ENCODE measurements at places on chromosomes 4 and X.

- DNase-seq = no peak
Measured at GRCh38 chrX:38948046-38948445, 146.8 kb downstream of the MID1IP1 start.

DNA sequence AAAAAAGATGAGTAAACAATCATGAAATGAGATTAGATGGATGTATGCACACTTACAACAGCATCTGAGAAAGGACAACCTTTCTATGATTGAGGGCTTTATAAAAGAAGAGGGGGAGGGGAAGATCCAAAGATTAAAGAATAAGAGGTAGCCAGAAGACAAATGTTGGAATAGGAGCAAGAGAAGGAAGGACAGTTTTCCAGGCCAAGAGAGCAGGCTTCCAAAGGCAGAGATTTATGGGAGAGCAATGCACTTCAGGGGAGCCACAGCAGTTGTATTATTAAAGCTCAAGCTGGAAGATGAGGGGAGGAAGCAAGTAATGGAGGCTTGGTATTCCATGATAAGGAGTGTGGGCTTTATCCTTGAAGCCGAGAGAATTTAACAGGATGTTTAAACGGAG, 110.3 kb upstream of the PTPN13 start:
- DNase-seq = no peak

- no peak for DNase-seq
Measured at GRCh38 chr4:94871644-94872305, 114.0 kb downstream of the BMPR1B start.

DNA sequence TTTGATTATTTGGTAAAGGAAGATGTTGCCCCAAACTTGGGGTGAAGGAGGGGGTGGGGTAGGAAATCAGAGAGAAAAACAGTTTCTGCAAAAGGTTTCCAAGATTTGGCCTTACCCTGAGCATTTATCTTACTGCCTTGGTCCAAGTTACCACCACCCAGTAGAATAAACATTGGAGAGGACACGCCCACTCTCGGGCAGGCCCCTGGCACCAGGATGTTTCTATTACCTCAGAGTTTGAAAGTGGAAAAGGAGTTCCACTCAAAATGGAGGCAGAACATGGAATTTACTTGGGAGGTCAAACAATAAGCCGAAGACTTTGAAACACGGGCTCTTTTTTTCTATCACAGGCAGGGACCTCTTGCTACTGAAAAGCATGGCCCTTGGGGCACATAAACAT, 113.7 kb downstream of the CHRNA9 start:
- no peak for DNase-seq

DNA sequence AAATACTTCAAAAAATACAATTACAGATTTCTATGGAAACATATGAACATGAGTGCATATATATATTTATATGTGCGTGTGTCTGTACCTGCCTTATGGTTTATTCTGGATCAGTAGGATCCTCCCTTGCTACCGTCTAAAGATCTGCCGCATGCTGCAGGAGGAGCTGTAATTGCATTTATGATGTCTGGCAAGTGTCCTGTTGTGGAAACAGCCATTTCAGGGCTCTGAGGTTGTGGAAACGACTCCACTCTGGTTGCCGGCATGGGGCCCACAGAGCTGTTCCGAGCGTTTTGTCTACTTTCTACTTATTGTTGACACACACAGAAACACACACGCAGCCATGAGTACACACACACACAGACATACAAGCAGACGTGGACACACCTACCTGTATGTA, 21.3 kb downstream of the CD99 start:
- no peak for DNase-seq

DNA sequence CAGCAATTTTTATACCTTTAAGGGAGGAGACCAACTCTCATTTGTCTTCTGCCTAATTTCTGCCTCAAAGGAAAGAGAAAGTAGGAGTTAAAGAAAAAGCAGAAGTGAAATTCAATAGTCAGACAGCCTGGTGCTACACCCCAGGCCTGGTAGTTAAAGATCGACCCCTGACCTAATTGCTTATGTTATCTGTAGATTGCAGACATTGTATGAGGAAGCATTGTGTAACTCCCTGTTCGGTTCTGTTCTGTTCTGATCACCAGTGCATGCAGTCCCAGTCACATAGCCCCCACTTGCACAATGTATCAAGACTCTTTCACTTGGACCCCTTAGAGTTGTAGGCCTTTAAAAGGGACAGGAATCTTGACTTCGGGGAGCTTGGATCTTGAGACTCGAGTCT, 335.9 kb upstream of the AR start:
- DNase-seq = no peak

- DNase-seq = no peak
Measured at GRCh38 chrX:65758505-65758904, 91.1 kb downstream of the MSN start.

GRCh38 chr4:101393256-101393655, 45.9 kb upstream of the PPP3CA start:
- no peak for DNase-seq

DNA sequence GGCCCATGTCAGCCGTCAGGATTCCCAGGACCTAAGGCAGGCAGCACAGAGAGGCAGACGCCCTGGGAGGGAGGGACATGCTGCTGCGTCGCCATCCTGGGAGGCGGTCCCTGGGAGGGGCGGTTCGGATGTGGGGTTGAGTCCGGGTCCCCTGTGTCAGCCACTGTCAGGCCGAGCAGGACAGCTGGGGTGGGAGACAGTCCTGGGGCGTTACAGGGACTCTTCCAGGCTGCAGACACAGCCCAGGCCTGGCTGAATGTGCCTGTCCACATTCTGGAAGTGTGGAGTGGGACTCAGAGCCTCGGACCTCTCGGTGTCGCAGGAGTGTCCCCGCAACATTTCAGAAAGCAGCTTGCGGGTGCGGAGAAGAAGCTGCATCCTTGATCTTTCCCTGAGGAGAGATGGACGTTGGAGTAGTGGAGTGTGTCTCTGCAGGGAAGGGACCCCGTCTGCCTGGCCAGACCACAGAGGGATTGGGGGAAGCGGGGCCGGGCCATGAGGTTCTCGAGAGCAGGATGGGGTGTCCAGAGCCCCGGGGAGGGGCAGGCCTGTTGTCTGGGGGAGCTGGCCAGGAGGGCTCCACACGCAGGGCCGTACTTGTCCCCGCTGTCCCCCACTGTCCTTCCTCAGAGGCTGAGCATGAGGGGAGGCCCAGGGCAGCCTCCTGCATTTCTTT, 6.1 kb downstream of the AKAP17A start:
- no peak for DNase-seq

DNA sequence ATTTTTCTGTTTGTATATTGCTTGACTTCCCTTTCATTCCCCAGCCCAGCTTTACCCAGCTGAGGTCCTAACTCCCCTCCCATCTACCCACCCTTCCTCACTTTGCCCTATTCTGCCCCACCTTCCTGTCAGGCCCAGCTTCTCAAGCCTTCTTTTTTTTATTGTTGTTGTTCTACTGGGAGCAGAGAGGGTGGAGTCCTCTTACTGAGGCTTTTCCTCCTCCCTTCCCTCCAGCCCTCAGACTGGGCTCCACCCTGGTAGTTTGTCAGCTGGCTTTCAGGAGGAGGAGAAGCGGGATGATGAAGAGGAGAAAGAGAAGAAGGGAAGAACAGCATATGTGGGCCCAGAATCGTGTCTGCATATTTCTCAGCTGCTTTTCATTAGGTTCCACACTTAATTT, 3.2 kb upstream of the KLF8 start:
- DNase-seq = no peak

- no peak for DNase-seq
Measured at GRCh38 chr4:77145842-77146185, 11.2 kb upstream of the CCNG2 start.

DNA sequence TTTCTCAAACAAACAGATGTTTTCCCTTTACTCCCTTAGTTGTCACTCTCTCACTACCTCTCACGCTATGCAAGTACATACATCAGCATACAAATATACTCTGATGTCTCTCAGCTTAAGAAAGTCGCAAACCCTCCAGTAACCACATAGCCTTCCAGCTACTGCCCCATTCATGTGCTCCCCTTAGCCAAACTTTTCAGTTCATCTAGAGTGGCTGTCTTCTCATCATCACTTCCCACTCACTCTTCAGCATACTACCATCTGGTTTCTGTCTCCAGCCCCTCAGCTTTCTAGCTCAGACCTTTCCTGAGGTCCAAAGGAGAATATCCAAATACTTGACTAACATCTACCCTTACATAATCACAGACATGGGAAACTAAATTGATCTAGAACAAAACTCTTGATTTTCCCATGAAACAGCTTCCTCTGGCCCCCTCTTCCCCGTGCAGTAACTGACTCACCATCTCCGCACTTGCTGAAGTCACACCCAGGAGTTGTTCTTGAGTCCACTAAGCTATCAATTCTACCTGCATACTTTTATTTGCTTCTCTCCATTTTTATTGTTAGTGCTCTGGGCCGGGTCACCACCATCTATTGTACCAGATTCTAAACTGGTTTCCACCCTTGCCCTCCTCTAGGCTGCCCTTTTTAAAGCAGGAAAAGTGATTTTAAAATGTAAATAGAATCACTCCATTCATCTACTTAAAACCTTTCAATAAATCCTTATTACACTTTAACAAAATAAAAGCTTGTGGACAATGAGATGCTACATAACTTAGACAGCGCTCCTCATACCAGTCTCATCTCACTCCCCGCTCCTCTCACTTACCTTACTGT, 57.2 kb downstream of the CASP6 start:
- no peak for DNase-seq

DNA sequence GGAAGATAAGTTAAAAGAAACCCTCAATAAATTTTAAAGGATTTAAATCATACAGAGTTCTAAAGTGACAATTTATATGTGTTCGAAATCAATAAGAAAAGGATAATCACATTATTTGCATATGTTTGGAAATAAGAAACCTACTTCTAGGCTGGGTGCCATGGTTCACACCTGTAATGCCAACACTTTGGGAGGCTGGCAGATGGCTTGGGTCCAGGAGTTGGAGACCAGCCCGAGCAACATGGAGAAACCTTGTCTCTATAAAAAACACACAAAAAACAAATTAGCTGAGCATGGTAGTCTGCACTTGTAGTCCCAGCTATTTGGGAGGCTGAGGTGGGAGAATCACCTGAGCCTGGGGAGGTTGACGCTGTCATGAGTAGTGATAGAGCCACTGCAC, 8.1 kb upstream of the SAP30 start:
- DNase-seq = no peak

DNA sequence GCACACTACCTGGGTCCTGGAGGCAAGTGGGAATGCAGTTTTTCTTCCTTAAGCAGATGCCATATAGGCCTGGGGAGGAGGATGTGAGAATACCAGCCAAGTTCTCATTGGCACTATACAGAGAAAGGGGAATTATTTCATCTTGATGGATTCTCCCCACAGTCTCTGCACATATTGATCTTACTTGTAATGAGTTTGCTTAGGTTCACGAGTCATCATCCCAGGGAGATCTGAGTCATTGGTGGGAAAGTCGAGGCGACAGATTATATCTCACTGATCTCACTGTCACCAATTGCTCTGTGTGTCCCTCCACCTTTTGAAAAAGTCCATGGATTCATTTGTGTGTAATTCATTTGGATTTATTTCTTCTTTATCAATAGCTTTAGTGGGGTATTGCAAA, 156.8 kb downstream of the AR start:
- DNase-seq = no peak

GRCh38 chr4:10385994-10386394, 71.2 kb downstream of the ZNF518B start:
- no peak for DNase-seq

DNA sequence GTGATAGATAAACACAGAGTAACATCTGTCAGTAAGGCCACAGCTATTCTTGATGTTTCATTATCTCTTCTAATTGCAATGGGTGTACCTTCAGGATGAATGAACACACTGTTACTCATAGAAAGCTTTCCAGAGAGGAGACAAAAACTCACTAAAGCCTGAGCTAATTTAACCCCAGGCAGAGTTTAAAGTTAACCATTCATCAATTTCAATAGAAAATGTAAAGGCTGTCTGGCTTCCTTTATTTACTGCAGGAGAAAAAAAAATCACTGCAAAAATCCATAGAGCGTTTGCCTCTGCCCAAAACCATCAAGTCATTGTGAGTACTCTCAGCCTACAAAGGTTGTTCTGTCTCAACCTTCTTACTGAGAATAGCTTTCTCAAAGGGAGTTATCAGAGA, 376.9 kb downstream of the PPP4R3C start:
- DNase-seq = no peak

DNA sequence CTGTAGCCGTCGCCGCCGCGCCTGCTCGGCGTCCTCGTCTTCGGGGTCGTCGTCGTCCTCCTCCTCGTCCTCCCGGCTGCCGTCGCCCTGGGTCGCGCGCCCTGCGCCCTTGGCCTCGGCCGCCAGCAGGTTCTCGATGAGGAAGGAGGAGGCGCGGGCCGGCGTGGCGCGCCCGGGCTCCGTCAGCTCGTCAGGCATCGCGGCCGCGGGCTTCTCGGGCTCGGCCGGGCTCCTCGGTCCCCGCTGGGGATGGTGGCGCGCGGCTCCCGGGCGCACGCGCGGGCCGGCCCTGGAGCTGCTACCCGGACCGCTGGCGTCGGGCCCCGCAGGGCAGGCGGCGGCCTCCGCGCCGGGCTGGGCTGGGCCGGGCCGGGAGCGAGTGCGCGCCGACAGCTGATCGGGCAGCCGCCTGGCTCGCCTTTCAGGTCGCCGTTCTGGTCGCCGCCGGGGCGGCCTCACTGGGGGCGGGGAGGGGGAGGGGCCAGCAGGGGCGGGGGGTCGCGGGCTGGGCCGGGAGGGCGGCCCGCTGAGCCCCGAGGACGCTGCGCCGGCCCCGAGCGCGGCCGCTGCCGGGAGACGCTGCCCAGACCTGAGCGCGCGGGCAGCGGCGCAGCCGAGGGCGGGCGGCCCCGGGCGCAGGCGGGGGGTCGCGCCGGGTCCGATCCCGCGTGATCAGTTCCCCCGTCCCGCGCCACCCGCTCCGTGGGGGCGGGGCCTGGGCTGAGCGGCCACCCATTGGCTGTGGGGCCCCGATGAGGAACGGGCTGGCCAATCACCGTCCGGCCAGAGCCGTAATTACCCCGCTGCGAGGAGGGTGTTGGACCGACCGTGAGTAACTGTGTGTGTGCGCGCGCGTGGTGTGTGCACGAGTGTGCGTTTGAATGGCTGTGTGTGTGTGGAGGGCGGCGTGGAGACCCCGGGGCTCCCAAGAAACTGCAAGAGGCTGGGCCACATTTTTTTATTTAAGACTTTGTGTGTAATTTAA, at the start of gene HMX1:
Gene HMX1 (minus strand): TSS at position 423 of the 985 bp plus-strand sequence. CDS start 225 bp downstream, at position 198.
- peak; percentile 63 for DNase-seq

- DNase-seq = no peak
Measured at GRCh38 chr4:8676676-8677075, 84.1 kb downstream of the CPZ start.

- DNase-seq = no peak
Measured at GRCh38 chr4:164846566-164846965, 30.4 kb upstream of the APELA start.

DNA sequence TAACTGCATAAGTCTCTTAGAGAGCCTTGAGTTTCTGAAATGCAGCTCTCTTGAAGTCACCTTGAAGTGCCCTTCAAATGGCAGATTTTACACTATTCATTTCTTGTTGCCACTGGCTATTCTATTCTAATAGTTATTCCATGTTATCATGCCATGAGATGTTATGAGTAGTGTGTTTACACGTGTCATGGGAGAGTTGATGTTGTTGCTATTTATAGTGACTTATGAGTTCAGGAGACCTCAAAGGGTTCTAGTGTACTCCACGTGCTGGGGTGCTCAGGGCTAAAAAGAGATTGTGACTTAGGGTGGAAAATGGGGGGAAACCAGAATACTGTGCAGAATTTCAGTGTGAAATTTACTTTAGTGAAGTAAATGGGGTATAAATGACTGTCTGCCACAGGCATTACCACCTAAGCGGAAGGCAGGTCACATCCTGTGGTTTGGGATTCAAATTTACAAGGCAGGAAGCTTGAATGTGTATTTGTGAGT, 77.1 kb upstream of the SLC4A4 start:
- DNase-seq = no peak

- DNase-seq = no peak
Measured at GRCh38 chrX:40154250-40154852, 56.6 kb upstream of the BCOR start.
